ENCODE measurements at places on chromosomes 16 and 17. TPM values are rescaled to one million over a fixed set of nuclear protein-coding genes. Genes with fewer than 3 reads are reported as not detected.

- no peak overlapping the region for H3K4me3 ChIP-seq
- H3K27me3 ChIP-seq, result no peaks in the 10 kb centered on the region
- H3K36me3 ChIP-seq, result no peaks in the 10 kb centered on the region
- peaks cover 60% of the 10 kb centered on the region for H3K4me1 ChIP-seq
- no peak for DNase-seq
Measured at GRCh38 chr16:81601601-81602255, 157.1 kb downstream of the CMIP start.

DNA sequence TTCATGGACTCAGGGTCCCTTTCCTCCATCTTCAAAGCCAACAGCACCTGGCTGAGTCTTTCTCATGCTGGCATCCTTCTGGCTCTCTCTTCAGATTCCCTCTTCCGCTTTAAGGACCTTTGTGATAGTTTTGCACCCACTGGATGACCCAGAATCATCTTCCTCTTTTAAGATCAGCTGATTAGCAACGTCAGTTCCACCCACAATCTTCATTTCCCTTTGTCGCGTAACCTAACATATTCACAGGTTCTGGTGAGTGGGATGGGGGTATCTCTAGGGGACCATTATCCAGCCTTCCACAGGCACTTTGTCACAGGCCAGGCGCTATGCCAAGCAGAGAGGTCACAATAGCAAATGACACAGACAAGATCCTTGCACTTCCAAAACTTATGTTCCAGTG is 593.8 kb downstream of the MAF start:
- no peaks in the 10 kb centered on the region for H3K36me3 ChIP-seq
- no peak overlapping the region for H3K27ac ChIP-seq
- no peaks in the 10 kb centered on the region for H3K27me3 ChIP-seq
- DNase-seq, result no peak
- no peaks in the 10 kb centered on the region for H3K4me1 ChIP-seq
- H3K4me3 ChIP-seq, result no peak overlapping the region

DNA sequence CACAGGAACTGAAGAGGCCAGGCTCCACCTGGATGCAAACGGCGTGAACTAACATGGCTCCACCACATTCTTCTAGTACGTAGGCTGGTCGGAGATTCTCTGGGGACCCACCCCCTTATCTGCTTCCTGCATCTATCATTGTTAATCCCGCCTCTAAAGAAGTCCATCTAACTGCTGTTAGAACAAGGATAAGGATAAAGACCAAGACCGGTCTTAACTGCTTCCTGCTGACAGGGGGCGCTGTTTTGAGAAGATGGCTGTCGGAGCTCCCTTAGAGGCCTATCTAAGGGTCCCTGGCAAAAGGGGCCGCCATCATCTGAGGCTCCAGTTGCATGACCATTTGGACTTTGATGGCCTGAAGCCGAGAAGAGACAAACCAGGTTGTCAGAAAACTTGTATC is 25.8 kb upstream of the TNFSF12 start:
- H3K36me3 ChIP-seq, result no peaks in the 10 kb centered on the region
- no peak overlapping the region for H3K4me3 ChIP-seq

DNA sequence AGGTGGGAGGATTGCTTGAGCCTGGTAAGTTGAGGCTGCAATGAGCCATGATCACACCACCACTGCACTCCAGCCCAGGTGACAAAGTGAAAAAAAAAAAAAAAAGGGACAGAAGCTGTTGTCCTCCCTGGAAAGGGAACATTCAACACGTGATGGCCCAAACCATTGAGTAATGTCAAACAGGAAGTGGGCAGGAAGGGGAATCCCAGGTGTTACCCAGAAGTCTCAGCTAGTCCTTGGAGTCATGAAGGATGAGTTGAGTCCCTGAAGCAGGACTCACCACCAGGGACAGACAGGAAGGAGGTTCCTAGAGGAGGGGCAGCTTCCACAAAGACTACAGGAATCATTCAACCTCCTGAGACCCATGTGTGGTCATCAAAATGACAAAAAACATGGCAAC is 19.8 kb upstream of the CMIP start:
- H3K4me3 ChIP-seq, result no peak overlapping the region
- no peaks in the 10 kb centered on the region for H3K36me3 ChIP-seq
- no peak for DNase-seq
- no peaks in the 10 kb centered on the region for H3K27me3 ChIP-seq
- H3K27ac ChIP-seq, result no peak overlapping the region

DNA sequence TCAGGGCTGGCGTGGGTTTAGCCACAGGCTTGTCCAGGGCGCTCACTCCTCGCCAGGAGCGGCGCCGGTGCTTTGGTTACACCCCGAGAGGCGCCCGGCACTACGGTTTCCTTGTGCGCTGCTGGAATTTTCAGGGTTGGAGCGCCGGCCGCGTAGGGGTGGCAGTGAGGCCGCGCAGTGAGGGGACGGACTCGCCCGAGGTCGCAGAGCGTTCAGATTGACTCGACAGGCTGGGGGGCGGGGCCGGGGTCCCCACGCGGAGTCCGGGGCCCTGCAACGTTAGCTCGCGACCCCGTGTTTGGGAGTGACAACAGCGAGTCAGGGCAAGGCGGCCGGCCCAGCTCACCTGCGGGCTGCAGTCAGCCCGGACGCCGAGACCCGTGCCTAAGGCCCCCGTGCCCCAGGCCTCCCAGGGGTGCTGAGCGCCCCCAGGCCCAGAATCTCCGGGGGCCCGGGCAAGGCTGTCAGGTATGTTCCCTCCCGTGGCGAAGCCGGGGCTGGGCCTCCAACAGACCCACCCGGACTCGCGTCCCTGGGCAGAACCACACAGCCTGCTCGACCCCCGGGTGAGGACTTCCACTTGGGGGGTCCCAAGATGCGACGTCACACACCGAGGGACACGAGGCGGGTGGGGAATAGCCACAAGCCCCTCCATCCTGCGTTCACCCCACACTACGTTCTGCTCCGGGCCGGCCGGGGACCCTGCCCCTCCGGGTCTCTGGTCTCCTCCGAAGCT is 1.3 kb upstream of the ACTG1 start:
- peaks cover 32% of the 10 kb centered on the region for H3K36me3 ChIP-seq
- DNase-seq, result no peak

DNA sequence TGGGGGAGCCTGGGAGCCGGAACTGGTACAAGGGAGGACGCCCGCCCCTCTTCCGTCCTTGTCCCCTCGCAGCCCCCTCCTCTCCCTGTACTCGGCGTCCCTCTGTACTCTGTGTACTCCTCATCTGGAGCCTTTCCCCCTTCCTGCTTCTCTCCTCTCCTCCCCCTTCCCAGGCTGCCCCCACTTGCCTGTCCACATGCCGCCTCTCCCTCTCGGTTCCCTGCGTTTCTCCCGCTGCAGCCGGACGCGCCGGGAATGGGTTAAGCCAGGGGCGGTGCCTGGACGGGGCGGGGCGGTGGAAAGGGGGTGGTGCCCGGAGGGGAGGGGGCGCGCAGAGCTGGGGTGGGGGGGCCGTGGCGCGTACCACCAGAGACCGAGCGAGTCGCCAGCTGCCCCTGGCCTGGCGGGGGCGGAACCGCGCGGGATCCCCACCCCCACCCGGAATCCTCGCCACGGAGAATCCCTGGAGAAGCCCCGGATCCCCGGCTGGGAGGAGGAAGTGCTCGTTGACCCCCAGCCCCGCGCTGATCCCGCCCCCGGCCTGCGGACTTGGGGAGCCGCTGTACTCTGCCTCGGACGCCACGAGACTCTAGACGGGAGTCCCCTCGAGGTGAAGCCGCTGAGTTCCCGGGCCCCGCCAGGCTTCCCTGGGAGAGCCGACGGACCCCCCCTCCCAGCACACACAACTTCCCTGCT is 22.6 kb downstream of the GJD3 start:
- peak overlapping the region; percentile 54 for H3K27ac ChIP-seq
- H3K4me1 ChIP-seq, result peaks cover 62% of the 10 kb centered on the region
- H3K4me3 ChIP-seq, result peak overlapping the region; percentile 78
- H3K36me3 ChIP-seq, result peaks cover 11% of the 10 kb centered on the region
- H3K27me3 ChIP-seq, result no peaks in the 10 kb centered on the region
- DNase-seq, result no peak

DNA sequence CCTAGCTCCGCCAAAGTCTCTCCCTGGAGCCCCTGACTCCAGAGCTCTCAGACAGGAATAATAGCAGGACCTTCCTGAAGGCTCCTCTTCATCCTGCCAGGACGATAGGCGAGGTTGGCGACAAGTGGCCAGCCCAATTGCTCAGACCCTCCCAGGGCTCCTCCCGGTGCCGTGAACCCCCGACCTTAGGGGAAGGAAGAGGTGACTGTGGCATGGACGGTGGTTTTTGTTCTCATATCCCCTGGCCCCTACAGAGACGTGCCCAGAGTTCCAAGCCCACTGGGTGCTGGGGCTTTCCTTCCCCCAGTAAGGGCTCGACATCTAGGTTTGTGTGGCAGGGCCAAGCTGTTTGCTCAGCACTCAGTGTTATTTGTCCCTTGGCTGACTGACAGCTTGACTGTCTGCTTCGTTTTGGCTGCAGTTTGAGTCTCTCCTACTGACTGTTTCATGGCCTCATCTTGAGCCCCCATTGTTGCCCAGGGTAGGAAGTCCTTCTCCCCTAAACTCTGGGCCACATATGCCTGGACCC is 4.6 kb upstream of the ADCY7 start:
- peaks cover 30% of the 10 kb centered on the region for H3K4me1 ChIP-seq
- H3K27ac ChIP-seq, result no peak overlapping the region
- no peak for DNase-seq
- H3K36me3 ChIP-seq, result no peaks in the 10 kb centered on the region
- peaks cover 5% of the 10 kb centered on the region for H3K27me3 ChIP-seq
- no peak overlapping the region for H3K4me3 ChIP-seq

- no peak for DNase-seq
- peaks cover 56% of the 10 kb centered on the region for H3K36me3 ChIP-seq
- no peaks in the 10 kb centered on the region for H3K27me3 ChIP-seq
- H3K4me1 ChIP-seq, result peaks cover 8% of the 10 kb centered on the region
- peak overlapping the region; percentile 23 for H3K27ac ChIP-seq
Measured at GRCh38 chr17:21019976-21020586, 22.7 kb downstream of the USP22 start.

DNA sequence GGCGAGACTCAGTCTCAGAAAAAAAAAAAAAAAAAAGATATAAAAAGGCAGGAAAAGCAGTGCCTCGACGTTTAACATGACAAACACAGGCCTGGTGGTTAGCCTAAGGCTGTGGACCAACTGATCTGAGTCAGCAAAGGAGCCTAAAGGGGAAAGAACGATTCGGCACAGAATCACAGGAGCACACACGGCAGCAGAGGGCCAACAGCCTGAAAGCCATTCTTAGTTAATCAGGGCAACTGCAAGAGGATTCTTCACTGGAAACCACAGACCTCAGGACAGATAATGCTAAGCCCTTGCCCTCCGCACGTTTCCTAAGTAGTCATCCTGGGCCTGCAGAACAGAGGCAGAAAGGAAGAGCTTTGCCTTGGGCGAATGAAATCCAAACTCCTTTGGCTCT is 14.7 kb downstream of the TMEM11 start:
- peak overlapping the region; percentile 59 for H3K27ac ChIP-seq
- peaks cover 18% of the 10 kb centered on the region for H3K36me3 ChIP-seq
- H3K4me3 ChIP-seq, result no peak overlapping the region
- peaks cover 19% of the 10 kb centered on the region for H3K4me1 ChIP-seq

GRCh38 chr16:66668777-66669444 is 27.6 kb downstream of the CMTM4 start:
- no peaks in the 10 kb centered on the region for H3K36me3 ChIP-seq
- H3K4me1 ChIP-seq, result peaks cover 3% of the 10 kb centered on the region
- H3K4me3 ChIP-seq, result no peak overlapping the region
- H3K27ac ChIP-seq, result no peak overlapping the region

GRCh38 chr16:997440-998051 is 16.0 kb downstream of the SOX8 start:
- peak overlapping the region; percentile 44 for H3K4me3 ChIP-seq
- H3K36me3 ChIP-seq, result peaks cover 2% of the 10 kb centered on the region
- H3K27ac ChIP-seq, result no peak overlapping the region
- no peak for DNase-seq
- peaks cover 14% of the 10 kb centered on the region for H3K4me1 ChIP-seq

DNA sequence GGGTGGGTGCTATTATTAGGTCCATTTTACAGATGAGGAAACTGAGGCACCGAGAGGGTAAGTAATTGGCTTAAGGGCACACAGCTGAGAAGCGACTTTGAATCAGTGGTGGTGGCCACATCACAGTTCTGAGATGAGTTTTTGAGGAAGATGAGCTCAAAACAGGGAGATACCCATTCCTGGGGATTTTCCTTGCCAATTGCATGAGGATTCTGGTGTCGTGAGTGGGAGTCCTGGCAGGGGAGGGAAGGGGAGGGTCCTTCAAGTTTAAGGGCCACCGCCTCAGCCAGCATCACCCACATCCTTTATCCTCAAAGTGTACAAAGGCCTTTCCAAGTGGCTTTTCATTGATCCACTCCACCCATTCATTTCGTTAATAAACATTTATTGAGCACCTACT is 45.3 kb downstream of the IL21R start:
- no peak overlapping the region for H3K27ac ChIP-seq
- H3K4me1 ChIP-seq, result no peaks in the 10 kb centered on the region
- H3K4me3 ChIP-seq, result no peak overlapping the region
- H3K27me3 ChIP-seq, result no peaks in the 10 kb centered on the region

GRCh38 chr16:50839356-50839755 is 97.5 kb downstream of the CYLD start:
- peaks cover 19% of the 10 kb centered on the region for H3K27me3 ChIP-seq
- H3K4me1 ChIP-seq, result no peaks in the 10 kb centered on the region
- DNase-seq, result no peak
- H3K4me3 ChIP-seq, result no peak overlapping the region
- no peak overlapping the region for H3K27ac ChIP-seq
- H3K36me3 ChIP-seq, result no peaks in the 10 kb centered on the region

- H3K27ac ChIP-seq, result no peak overlapping the region
- H3K36me3 ChIP-seq, result no peaks in the 10 kb centered on the region
- H3K27me3 ChIP-seq, result peaks cover 4% of the 10 kb centered on the region
- H3K4me1 ChIP-seq, result peaks cover 1% of the 10 kb centered on the region
Measured at GRCh38 chr16:80367037-80367658, 173.6 kb upstream of the DYNLRB2 start.

- DNase-seq, result no peak
- H3K27ac ChIP-seq, result peak overlapping the region; percentile 75
- peaks cover 19% of the 10 kb centered on the region for H3K4me1 ChIP-seq
- H3K27me3 ChIP-seq, result no peaks in the 10 kb centered on the region
- H3K4me3 ChIP-seq, result no peak overlapping the region
Measured at GRCh38 chr17:81254955-81255717, 16.0 kb downstream of the NDUFAF8 start.

Gene HBZ
- total RNA-seq, result not detected

Gene KRT27
- not detected for total RNA-seq

Gene KRT23
- total RNA-seq, result not detected

Gene KRTAP9-2
- not detected for total RNA-seq

Gene TPSD1
- total RNA-seq, result not detected

Gene XYLT1
- 9.0 TPM for total RNA-seq

Gene CLDN6
- total RNA-seq, result not detected
